ENCODE measurements at places on chromosomes 5 and 9. TPM values are rescaled to one million over a fixed set of nuclear protein-coding genes. Genes with fewer than 3 reads are reported as not detected.

The FOXE1 gene
- total RNA-seq: not detected

The MRPS27 gene
- 84.8 TPM for total RNA-seq

The FOXD4L5 gene
- total RNA-seq: not detected

The PDCD1LG2 gene
- 0.82 TPM for total RNA-seq

The PCDHA1 gene
- 2.5 TPM for total RNA-seq

The PCDHGB4 gene
- total RNA-seq: 2.0 TPM

The MORN5 gene
- not detected for total RNA-seq

The IL5 gene
- not detected for total RNA-seq

The CBY3 gene
- total RNA-seq: not detected

The MLANA gene
- total RNA-seq: not detected

The ECM2 gene
- 1.5 TPM for total RNA-seq

The MACROH2A1 gene
- 400 TPM for total RNA-seq

The OSMR gene
- total RNA-seq: 13.5 TPM

The PCDHGB1 gene
- 4.5 TPM for total RNA-seq

The WDR38 gene
- total RNA-seq: not detected

The KCNN2 gene
- total RNA-seq: not detected

The FKBP15 gene
- 16.3 TPM for total RNA-seq

The TCF7 gene
- total RNA-seq: 2.7 TPM

The SLC45A2 gene
- total RNA-seq: 0.49 TPM

The GRIN3A gene
- not detected for total RNA-seq

The TAF1L gene
- total RNA-seq: 0.04 TPM
